ENCODE measurements at places on chromosomes 4 and X.

DNA sequence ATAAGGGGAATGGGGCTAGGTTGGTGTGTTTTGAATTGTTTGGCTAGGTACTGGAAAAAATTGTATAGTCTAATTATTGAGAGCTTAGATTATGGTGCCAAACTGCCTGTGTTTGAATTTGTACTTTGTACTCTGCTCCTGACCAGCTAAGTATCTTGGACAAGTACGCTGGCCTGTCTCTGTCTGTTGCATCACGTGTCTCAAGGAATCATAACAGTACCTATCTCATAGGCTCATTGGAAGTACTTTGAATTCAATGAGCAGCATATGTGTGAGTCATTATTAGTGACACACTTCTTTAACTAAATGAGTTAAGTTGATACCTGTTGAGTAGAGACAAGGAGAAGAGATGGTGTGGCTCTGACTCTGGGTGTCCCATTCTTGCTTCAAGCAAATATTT, 69.5 kb upstream of the MND1 start:
- no peak for DNase-seq

- DNase-seq, result no peak
Observed at GRCh38 chr4:87068583-87069021, 133.8 kb downstream of the AFF1 start.

GRCh38 chrX:105745863-105746262, 76.5 kb upstream of the NRK start:
- no peak for DNase-seq

DNA sequence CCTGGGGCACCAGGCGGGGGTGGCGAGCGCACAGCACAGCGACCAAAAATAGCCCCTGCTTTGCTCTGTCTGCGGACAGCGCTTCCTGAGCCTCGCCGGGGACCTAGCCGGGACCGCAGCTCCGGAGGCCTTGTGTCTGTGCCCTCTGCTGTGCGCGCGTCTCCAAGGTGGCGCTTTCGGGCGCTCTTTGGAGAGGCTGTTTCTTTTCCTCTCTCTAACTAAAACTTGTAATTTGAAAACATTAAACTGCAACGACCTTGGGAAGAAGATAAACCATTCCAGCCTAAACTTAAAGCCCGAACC, 3.4 kb downstream of the ARX start:
- no peak for DNase-seq

- no peak for DNase-seq
Observed at GRCh38 chr4:1261107-1261928, 12.4 kb upstream of the CTBP1 start.

DNA sequence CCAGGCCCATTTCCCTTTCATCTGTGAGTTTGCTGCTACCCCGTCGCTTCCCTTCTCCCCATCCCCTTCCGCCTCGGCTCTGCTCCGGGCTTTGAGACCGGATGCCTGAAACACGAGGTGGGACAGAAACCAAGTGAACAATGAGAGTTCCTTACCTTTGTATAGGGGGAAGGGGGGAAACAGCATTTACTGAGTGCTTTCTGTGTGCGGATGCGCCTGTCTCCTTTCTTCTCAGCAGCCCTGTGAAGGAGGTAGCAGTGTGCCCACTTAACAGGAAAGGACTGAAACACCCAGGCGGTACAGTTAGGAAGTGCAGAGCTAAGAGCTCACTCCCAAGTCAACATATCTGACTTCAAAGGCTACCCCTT, 43.2 kb upstream of the TMSB15B start:
- no peak for DNase-seq

DNA sequence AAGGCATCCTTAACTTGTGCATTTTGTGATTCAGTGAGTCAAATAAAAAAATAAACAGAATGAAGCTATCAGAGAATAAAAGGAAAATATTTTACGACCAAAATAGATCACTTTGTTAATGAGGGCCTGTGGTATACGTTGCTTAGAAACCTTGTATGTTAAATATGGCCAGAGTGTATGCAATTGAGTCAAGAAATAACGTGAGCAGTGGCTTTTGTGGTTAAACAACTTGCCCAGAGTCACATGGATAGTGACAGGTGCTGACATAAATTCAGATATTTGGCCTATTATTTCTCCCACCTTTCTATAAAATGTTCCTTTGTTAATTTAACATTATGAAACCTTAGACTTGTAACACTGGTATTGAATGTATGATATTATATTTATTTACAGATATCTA, 393.4 kb downstream of the PABPC4L start:
- DNase-seq, result no peak

- no peak for DNase-seq
Observed at GRCh38 chr4:107094332-107094731, 58.2 kb upstream of the DKK2 start.

DNA sequence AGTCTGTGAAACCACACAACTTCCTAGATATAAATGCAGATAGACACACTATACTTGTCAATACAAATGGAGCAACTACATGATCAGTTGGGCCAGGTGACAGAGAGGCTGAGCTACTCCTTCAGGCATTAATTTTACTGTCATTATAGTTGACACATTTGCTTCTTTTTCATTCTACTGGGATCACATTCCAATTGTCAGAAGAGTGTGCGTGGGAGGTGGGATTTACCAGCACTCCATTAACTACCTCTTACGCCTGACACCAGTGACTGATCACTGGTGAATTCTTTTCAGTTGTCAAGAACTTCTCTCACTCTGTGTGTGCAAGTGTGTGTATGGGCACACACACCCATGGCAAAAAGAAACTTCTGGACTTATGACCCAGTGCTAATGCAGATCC, 94.2 kb upstream of the DIAPH2 start:
- no peak for DNase-seq

GRCh38 chrX:100410901-100411801, 1.1 kb upstream of the PCDH19 start:
- DNase-seq, result no peak

GRCh38 chr4:173647902-173648301, 117.9 kb upstream of the HAND2 start:
- DNase-seq, result no peak

DNA sequence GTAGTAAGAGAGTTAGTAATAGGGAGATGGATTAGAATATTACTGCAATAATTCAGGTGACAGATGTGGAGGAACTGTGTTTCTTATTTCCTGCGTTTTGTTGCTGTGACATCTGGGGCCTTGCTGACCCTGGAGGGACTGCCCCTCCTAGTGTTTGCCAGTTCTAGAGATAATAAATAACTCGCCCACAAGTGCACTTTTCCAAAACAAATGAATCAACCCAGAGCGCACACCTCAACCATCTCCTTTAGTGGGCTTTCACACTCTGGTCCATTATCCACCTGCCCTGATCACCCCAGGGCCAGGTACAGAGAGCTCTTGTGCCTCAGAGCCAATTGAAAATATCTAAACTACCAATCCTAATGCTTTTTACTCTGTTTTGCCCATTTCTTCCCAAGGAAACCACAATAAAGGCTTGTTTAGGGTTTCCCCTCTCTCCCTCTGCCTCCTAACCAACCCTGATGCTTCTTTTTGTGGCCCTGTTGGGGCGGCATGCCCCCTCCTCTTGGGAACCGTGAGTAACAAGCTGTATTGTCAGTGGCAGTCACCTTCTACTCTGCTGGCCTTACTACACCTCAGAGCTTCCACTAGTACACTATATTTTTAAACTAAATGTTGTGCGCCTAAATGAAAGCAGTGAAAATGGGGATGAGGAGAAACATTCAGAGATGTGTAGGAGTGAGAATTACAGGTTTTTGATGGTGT, 270.5 kb downstream of the TENM3 start:
- no peak for DNase-seq

DNA sequence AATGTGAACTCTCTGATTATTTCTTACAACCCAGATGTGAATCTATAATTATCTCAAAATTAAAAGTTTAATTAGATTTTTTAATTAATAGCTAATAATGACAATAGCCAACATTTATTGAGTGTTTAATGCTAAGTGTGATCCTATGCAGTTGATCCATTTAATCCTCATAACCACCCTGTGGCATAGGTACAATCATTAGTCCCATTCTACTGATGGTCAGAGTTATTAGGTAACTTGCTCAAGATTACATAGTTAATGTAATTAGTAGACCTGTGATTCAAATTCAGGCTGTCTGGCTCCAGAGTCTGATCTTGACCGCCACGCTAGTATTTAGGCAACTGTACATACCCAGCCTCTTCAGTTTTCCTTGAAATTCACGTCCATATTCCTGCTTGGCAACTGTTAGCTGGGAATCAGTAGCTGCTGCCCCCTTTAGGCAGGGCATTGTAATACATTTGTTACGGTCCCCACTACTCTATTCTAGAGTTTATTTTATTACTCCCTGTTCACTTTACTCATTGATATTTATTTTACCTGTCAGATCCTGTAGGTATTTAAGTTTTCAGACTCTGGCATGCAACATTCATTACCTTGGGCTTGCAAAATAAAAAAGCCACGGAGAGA, 20.6 kb upstream of the TEC start:
- DNase-seq, result no peak

GRCh38 chr4:143771269-143771668, 70.8 kb upstream of the FREM3 start:
- DNase-seq, result no peak

DNA sequence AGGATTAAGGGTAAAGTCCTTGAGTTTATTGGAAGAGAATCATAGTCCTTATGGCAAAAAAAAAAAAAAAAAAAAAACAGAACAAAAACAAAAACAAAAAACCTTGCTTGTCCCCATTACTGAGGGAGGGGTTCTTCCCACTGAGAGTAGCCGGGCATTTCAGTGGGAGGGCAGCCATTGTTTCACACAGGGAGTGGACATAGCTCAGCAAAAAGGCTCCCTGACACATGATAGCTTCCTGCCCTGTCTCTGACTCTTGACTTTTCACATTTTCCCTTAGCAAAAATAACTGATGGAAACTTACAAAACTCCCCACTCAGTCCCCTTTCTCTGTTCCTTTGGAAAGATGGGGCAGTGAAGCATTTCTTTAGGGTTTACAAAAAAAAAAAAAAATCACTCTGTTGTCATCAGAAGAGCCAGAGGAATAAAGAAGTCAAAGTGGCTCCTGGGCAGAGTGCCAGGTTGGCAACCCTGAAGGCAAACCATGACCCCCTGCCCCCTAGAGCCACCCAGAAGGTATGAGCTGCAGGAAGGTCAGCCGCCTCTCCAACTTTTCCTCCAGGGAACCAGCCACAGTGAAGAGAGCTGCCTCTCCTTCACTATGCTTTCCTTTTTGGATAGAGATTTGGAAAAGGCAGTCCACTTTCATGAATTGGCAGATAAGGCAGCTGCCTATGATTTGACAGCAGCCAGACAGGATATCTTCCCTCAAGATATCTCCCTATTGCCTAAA, 170.6 kb downstream of the KDR start:
- no peak for DNase-seq

DNA sequence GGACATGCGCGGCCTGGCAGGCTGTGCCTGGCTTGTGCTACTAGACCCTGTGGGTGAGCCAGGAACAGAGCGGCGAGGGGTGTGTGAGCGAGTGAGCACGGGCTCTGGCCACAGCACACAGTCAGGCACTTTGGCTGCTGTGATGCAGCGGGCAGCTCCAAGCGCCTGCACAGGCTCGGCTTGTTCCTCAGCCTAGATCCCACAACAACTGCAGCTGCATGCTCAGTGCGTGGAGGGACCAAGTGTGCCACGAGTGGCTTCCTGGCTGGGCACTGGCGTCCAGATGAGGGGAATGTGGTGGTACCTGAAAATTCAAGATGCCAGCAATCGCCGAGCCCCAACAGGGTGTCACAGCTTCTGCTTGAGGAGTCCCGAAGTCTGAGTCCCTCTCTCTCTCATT, 1056.6 kb downstream of the RAPGEF2 start:
- DNase-seq, result no peak

DNA sequence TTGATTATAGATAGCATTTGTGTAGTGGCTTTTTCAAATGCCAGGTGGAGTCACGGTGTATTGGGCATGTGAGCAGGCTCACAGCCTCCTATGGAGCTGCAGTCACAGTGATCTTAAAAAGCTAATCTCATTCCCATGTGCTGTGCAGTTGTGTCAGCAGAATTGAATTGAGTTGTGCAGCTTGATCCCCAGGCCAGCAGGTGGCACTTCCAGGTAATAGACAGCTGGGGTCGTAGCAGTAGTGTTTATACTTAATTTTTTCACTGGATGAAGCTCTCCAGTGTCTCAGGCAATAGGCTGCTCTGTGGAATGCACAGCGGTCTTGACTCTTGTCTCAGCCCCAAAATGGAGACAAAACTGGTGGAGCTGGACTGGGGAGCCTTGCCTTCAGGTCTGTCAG, 1028.1 kb downstream of the SH3BGRL start:
- no peak for DNase-seq

GRCh38 chr4:120082251-120082650, 15.6 kb upstream of the MAD2L1 start:
- no peak for DNase-seq

DNA sequence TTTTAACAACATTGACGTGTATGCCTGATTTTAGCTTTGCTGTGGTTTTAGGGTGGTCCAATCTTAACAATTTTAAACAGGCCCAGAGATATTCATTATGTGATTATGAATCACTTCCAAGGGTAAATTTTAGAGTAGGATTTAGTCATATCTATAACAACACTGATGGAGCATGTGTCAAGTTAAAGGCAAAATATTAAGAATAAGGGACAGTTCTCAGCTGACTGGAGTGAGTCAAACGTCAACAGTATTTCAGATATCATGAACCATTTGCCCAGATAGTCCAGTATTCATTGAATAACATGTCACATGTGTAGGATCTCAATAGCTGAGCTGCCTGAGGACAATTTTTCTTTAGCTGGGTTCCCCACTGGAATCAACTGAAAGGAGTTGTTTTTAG, 61.3 kb upstream of the VCX2 start:
- DNase-seq, result no peak

GRCh38 chrX:40964633-40965586, 120.3 kb upstream of the USP9X start:
- no peak for DNase-seq

DNA sequence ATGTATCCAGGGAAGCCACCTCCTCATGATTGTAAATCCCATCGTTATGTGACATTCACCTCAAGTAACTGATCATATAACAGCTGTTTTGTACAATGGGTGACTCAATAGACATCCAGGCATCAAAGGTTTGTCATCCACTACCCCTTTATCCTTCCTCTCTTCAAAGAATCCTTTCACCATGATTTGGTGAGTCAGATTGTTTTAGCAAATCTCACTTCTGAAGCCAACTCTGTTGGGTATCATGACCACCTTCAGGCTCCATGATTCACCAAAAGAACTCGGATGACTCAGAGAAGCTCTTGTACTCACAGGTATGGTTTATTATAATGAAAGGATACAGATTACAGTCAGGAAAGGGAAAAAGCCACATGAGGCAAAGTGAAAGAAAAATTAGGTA, 132.1 kb downstream of the PWWP3B start:
- DNase-seq, result no peak

- DNase-seq, result no peak
Observed at GRCh38 chr4:121192480-121192879, 28.4 kb upstream of the TNIP3 start.

DNA sequence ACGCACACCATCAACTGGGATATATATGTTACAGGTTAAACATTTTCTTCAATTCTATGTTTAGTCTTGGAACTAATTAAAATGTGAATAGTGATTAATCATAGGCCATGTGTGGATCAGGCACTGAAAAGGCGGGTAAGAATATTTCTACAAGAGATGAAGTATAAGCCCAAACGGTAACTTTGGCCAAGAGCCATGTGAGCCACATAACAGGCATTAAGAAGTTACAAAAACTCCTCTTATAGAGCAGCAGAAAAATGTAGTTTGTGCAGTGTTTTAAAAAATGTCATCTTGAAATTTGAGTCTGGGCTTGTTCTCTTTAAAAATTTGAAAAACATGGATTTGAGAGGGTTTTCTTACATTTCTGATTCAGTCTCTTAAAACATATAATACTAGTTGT, 521.8 kb upstream of the DIPK2B start:
- DNase-seq, result no peak

Measured in stimulated activated CD4-positive, alpha-beta T cell treated with anti-CD3 and anti-CD28 coated beads, Interleukin-1b, Interleukin-23, amount 100 ng/mL, for 24 hours (primary cell).